ENCODE measurements at places on chromosomes 2 and 18.

DNA sequence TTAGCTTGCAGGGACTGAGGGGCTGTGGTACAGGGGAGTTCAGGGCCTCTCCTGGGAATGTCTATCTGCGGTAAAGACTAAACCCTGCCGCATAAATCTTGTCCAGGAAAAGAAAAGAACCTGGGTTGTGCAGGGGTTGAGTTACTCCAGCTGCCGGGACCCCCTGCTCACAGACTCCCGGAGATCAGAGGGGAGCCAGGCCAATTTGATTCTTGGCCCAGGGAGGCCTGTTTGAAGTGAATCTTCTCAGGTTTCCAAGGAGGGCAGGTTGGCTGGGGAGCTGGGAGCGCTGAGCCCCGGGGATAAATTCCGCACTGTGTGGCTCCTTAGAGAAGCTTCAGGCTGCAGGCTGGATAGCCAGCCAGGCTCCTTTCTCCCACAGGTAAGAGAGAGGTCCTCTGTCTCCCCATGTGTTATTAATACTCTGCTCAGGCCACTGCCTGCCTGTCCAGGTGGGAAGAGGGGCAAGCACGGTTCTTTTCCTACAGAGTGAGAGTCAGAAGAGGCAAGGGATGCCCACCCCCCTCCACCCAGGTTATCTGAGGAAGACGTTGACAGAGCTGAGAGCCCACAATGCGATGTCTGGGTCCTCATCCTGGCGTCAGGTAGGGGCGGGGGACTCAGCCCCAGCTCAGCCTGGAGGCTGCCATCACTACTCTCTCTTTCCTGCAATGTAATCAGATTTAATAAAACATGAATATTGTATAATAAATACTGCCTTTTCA, 82.7 kb downstream of the LONRF2 start:
- DNase-seq, result no peak

GRCh38 chr2:85753525-85754312, at the start of gene ATOH8:
ATOH8 (plus strand) TSS chr2:85753991; CDS start chr2:85754190, 199 bp downstream.
- DNase-seq, result no peak

- no peak for DNase-seq
These were observed 174.0 kb downstream of the TGIF1 start for GRCh38 chr18:3623769-3624545.

DNA sequence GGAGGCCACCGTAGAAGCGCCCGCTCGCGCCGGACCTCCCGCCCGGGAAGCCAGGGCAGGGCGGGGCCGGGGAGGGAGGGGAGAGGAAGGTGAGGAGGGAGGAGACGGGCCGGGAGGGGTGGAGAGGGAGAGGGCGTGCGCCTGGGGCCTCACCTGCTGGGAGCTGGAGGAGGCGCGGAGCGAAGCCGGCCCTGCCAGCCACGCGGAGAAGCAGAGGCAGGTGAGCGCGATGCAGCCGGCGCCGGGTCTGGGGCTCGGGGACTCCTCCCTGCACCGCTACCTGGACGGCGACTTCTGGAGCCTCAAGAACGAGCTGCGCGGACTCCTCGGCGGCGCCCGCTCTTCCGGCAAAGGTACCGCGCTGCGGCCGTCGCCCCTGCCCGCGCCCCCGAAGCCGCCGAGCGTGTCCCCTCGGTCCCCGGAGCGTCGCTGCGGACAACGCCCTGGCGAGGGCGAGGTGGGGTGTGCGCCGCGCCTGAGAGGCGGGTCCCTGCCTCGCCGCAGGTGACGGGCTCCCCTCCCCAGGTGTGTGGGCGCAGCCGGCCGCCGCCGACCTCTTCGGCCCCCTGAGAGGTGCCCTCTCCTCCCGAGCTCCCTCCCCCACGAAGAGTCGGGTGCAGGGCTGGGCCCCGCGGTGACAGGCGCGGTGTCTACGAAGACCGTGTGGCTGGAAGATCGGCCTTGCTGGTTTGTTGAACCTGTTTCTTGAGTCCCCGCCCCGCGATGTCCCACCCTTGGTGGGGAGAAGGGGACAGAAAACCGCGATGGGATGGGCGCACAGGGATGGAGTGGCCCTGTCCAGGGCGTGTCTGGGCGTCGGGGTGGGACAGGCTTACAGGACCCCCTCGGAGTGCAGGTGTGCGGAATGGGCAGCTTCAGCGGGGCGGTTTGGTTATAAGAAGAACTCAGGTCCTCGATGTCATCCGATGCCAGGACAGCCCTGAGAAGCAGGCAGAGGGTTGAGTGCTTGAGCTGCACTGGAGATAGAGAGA, at the start of gene ACOXL:
TSS of gene ACOXL (plus strand) at position 152 of the 992 bp plus-strand sequence. CDS start 35,817 bp downstream, outside the sequence.
- no peak for DNase-seq

DNA sequence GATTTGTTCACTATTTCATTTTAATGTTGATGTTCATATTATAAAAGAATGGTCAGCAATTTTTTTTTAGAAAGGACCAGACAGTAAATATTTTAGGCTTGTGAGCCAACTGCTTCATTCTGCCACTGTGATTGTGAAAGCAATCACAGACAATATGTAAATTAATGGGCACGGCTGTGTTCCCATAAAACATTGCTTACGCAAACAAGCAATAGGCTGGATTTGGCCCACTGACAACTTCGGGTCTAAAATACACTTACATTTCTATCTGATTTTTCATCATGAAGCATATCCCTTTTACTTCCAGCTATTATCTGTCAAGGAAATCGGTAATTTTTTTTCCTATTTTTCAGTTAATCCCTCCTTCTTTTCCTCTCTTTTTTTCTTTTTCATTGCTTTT, 182.2 kb upstream of the CDH2 start:
- no peak for DNase-seq

DNA sequence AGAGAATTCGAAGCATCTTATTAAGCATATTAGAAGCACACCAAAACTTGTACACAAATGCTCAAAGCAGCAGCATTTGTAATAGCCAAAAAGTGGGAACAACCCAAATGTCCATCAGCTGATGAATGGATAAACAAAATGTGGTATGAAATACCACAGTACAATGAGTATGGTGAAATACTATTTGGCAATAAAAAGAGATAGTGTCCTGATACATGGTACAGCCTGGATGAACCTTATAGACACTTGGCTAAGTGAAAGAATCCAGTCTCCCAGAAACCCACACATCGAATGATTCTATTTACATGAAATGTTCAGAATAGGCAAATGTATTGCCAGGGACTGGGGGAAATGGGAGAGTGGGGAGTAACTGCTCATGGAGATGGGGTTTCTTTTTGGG, 3.0 kb downstream of the SPATA3 start:
- no peak for DNase-seq

GRCh38 chr18:46073474-46074331, 1.6 kb upstream of the PSTPIP2 start:
- DNase-seq, result peak; percentile 72

- DNase-seq, result no peak
These were observed 44.2 kb upstream of the OTOS start for GRCh38 chr2:240184656-240185055.

GRCh38 chr18:56935434-56936040, 211.3 kb upstream of the BOD1L2 start:
- no peak for DNase-seq

DNA sequence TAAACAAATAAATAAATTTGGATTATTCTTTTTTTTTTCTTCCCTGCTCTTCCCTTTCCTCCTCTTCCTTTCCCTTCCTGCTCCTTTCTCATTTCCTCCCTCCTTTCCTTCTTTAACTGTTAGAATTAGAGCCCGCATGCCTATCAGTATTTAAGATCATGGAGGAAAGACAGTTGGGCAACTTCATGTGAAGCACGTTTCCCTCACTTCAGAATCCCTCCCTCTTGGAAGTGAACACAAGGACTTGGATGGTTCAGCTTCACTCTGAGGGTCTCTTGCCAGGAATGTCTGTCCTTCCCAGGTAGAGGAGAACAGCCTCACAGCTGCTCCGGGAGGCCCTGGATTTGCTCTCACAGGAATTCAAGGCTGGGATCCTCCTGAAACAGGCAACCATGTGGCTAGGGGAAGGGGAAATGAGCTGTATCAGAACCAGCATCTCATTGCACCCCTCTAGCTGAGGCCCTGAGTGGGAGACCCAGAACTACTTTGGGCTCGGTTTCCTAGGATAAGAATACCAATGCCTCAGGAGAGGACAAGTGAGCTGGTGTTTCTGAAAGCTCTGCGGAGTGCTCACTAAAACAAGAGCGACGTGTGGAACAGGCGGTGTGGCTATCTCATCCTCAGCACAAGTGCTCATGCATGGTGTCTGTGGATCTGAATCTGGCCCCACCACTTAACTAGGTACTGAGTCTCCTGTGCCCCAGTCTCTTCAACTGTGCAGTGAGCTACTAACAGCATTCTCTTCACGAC, 230.5 kb downstream of the MYCN start:
- no peak for DNase-seq

DNA sequence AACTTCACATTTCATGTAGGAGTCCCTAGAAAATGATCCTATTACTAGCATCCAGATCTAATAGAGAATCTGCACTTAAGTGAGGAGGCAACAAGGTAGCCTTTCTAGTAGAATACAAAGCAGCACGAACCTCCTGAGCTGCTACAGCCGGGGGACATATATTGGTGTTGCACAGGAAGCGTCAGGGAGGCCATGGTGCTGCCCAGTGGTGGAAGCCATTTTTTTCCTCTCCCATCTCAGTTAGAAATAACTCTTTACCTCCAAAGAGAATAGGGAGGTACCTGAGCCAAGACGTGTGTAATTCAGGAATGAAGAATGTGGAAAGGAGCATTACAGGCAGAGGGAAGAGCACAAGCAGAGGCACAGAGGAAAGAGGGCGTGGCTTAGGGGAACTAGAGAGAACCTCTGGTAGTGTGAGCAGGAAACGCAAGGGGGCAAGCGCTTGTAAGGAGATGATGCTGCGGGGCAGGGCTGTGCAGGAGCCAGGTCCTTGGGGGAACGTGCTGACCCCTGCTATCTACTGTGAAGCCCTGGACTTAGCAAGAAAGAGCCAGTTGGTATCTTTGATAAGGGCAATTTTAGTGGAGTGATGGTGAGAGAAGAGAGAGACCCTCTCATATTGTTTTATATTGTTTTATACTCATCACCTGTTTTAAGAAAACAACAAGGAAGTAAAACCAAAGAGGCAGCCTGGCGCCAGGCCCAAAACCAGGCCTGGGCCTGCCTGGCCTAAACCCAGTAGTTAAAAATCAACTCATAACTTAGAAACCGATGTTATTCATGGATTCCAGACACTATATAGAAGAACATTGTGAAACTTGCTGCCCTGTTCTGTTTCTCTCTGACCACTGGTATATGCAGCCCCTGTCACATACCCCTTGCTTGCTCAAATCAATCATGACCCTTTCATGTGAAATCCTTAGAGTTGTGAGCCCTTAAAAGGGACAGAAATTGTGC, 50.0 kb upstream of the TTC39C start:
- DNase-seq, result peak; percentile 56

DNA sequence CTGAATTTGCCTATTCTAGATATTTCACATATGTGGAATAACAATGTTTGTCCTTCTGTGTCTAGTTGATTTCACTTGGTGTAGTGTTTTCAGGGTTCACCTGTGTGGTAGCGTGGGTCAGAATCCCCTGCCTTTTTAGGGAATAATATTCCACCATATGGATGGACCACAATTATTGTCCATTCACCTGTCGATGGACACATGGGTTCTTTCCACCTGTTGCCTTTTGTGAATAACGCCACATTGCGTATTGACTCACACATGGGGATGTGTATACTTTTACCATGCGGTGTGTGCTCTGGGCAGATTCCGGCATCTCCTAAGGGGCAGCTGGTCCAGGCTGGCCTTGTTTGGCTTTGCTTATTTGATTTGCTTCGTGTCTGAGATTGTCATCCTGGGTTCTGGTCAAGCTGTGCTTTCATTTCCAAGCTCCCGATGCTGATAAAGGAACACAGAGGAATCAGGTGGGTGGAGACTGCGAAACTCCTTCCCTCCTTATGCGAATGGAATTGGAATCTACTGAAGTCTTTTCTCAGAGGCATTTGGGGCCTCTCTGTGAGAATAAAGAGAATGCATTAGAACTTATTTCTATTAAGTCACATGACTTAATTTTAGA, 18.9 kb upstream of the ALLC start:
- DNase-seq, result no peak

- no peak for DNase-seq
These were observed 250.8 kb downstream of the DYSF start for GRCh38 chr2:71704131-71704561.

GRCh38 chr2:112020561-112020960, 34.5 kb upstream of the TMEM87B start:
- no peak for DNase-seq

GRCh38 chr2:133434959-133435668, 133.1 kb downstream of the NCKAP5 start:
- no peak for DNase-seq

DNA sequence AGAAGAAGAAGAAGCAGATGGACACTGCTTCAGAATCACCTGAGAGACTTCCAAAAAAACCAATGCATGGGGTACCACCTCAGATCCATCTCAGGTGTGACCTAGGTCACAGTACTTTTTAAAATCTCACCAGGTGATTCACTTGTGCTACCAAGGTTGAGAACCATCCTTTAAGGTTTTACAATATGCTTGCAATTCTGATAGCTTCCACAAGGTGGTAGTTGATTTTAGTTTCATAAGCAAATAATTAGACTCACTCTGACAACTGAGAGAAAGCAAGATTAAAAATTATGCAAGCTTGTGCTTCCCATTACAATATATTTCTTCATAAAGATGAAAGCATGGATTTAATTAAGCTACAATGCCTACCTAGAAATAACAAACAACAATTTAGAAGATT, 355.1 kb downstream of the EN1 start:
- DNase-seq, result no peak

- DNase-seq, result no peak
These were observed 69.7 kb upstream of the KCNE4 start for GRCh38 chr2:222982010-222982908.

DNA sequence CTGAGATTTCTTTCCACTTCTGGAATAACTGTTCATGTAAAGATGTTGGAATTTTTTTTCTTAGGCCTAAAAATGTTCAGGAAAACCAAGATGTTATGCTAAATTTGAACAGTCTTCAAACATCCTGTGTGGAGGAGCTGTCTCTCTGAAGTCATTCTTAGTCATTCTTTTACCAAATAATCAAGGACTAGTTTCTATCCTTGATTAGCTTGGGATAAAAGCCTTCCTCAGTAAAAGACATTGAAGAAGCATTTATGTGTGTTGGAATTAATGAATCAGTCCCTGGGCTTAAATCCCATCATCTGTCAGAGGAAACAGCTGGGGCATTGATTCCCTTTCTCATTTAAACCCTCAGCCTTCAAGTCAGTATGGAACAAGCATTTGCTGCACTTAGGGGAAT, 300.1 kb upstream of the NXPH2 start:
- no peak for DNase-seq

- DNase-seq, result no peak
These were observed 3.6 kb downstream of the DYNC2LI1 start for GRCh38 chr2:43777306-43777926.

DNA sequence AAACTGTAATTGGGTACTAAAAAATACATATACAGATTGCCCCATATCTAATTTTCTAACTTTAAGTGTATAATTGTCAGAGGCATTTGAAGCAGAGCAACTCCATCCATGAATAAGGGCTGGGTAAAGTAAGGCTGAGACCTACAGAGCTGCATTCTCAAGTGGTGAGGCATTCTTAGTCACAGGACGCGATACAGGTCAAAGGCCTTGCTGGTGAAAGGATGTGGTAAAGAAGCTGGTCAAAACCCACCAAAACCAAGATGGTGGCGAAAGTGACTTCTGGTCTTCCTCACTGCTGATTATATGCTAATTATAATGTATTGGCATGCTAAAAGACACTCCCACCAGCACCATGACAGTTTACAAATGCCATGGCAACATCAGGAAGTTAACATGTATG, 50.0 kb downstream of the SLC8A1 start:
- DNase-seq, result no peak

All from effector memory CD8-positive, alpha-beta T cell (primary cell).